CD4-positive, alpha-beta T cell treated with Interleukin-15 for 4 hours (primary cell): ENCODE measurements at places on chromosomes 1 and 21.

GRCh38 chr1:147409886-147410285 is 131.4 kb upstream of the BCL9 start:
- DNase-seq: no peak

DNA sequence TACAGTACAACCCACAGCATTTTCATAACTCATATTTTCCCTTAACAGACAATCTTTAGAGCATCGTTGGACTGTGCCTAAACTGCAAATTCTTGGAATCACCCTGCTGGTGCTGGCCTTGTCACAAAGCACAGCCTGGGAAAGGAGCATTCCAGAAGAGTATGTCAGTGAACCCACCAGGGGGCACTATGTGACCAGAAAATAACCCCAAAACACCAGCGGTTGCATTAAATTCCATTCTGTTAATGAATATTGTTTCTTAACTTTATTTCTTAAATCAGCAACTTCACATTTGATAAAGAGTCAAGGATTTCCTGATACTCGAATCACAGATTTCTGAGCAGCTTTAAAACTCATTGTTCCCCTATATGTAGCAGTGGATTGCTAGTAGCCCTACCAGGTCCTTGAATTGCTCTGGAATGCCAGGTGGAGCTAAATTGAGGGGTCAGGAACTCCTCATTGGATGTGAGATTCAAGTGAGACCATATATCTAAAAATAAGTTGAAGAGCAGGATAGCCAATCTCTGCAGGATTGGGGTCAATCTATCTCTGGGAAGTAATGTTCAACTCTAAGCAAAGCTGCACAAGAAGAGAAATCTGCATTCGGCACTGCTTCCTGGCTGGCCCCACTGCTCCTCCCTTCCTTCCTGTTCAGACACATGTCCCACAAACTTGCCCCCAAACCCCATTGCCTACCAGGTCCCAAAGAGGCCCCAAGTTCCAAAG is 12.7 kb upstream of the RAB4A start:
- peak; percentile 72 for DNase-seq

DNA sequence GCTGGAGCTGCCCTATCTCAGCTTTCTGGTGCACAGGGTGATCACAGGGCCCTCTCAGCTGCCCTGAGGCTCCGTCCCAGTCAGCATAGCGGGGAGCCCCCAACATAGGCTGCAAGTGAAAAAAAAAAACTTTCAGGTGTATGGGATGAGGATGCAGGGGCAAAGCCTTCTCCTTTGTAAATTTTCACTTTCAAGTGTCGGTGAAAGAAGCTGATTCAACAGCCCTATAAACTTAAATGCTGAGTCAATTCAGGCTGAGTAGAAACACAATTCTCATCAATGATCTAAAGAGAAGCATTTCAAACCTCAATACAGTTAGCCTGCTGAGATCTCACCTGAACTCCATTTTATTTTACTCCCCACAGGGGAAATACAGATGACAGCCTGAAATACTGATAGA is 171.2 kb downstream of the SEC16B start:
- no peak for DNase-seq

DNA sequence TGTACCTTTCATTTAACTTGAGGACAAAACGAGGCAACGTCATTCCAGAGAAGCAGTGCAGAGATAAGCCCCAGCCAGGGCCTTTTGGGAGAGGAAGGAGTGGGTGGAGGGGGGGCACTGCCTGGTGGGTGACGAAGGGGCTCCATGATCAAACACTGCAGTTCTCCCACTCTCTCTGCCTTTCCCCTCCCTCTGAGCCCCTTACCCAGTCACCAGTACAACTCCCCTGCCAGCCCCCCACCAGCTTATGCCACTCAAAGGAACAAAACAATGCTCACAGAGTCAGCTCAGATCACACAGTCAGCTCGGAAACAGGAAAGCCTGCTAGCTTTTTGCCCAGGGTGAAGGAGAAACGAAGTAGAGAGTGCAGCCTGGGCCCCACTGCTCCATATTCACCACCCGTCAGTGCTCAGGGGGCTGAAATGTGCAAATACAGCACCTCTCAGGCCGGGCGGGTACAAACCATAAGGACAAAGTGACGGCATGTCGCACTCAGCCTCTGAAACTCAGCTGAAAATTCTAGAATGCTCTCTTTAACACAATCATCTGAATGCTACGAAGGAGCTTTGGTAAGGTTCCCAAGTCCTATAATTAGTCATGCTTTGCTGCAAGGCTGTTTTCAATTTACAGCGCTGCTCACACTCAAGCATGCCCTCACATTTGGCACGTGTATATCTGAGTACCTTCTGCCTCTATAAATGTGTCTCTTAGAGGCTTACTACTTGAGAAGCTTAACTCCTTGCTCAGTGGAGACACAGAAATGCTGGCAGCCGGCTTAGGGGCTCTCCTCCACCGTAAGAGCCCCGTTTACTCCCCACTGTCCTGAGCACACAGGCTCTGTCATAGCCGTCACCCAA is 65.8 kb upstream of the RAB4A start:
- DNase-seq: no peak

DNA sequence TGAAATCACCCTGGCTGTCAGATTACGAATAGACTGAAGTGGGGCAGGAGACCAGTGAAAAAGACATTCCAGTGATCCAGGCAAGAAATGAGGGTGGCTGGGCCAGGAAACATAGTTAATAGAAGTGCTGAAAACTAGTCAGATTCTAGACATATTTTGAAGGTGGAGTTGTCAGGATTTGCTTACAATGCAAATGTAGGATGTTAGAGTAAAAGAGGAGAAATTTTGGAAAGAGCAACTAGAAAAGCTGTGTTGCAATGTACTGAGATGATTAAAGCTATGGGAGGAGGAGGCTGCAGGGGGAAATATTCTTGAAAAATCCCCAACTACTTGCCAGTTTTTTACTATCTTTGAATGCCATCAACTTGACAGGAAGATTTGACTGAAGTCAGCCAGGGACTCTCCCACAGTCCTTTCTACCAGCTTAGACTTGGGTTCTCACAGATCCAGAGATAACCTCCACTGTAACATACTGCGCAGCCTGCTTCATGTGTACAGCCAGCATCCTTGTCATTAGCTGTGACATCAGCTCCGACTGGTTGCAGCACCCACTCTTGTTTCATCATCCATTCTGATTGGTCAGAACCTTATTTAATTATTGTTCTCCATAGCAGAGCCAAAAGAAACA is 109.7 kb downstream of the TSEN15 start:
- no peak for DNase-seq

GRCh38 chr1:160075836-160076235 is 5.5 kb upstream of the KCNJ9 start:
- no peak for DNase-seq

GRCh38 chr1:151324390-151324930 is 2.8 kb downstream of the PI4KB start:
- DNase-seq: no peak

GRCh38 chr1:7623842-7624241 is 147.3 kb upstream of the VAMP3 start:
- no peak for DNase-seq

- DNase-seq: no peak
Measured at GRCh38 chr1:111597426-111597825, 22.2 kb upstream of the RAP1A start.

DNA sequence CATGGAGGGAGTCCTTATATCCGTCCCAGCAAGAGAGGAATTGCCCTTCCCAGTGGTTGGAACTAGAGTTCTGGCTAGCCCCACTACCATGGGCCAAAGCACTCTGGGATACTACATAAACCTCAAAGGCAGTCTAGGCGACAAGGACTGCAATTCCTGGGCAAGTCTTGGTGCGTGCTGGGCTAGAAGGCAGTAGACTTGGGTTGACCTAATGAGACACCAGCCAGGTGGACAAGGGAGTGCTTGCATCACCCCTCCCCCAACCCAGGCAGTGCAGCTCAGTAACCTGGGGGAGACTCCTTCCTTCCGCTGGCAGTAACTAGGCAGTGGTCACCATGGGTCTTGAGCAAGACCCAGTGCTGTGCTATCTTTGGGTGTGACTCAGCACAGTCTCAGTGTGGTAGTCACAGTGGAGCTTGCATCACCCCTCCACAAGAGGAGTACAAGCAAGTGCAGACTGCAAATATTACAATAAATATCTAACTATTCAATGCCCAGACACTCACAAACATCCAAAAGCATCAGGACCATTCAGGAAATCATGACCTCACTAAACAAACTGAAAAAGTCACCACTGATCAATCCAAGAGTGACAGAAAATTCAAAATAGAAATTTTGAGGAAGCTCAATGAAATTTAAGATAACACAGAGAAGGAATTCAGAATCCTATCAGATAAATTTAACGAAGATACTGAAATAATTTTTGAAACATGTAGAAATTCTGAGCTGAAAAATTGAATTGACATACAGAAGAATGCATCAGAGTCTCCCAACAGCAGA is 84.7 kb upstream of the LYPLAL1 start:
- DNase-seq: no peak

DNA sequence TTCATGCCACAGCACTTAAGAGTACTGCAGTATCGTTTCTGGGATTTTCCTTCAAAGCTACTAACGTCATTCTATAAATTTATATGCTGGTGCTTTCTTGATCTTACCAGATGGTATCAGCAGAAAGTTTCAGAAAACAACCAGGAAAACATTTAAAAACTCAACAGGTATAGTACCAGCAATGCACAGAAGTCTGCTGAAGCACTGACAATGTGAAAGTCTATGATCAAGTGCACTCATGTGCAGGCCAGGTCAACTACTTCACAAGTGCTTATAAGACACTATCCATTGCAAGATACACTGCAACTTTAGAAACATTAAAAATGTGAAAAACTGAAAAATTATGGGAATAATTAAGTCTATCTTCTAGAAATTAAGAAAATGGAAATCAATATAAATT is 34.7 kb downstream of the LYST start:
- no peak for DNase-seq

- no peak for DNase-seq
Measured at GRCh38 chr1:165423136-165423535, 21.8 kb downstream of the RXRG start.

GRCh38 chr1:154896771-154897286 is 26.7 kb upstream of the KCNN3 start:
- DNase-seq: no peak

- peak; percentile 79 for DNase-seq
Measured at GRCh38 chr1:41898191-41898713, 20.5 kb downstream of the HIVEP3 start.

DNA sequence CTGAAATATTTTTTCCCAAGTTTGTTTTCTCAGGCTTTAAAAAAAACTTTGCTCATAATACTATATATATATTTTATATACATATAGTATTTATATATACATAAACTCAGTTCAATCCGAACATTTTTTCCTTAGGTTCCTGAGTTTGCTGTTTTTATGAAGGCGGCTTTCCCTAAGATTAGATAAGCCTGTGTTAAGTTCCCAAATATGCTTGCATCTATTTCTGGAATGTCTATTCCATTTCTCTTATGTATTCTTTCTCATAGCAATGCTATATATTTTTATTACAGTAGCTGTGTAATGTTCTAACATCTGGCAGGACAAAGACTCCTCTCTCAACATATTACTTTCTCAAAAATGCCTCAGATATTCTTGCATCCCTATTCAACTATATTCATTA is 45.9 kb downstream of the ADSS2 start:
- DNase-seq: no peak

DNA sequence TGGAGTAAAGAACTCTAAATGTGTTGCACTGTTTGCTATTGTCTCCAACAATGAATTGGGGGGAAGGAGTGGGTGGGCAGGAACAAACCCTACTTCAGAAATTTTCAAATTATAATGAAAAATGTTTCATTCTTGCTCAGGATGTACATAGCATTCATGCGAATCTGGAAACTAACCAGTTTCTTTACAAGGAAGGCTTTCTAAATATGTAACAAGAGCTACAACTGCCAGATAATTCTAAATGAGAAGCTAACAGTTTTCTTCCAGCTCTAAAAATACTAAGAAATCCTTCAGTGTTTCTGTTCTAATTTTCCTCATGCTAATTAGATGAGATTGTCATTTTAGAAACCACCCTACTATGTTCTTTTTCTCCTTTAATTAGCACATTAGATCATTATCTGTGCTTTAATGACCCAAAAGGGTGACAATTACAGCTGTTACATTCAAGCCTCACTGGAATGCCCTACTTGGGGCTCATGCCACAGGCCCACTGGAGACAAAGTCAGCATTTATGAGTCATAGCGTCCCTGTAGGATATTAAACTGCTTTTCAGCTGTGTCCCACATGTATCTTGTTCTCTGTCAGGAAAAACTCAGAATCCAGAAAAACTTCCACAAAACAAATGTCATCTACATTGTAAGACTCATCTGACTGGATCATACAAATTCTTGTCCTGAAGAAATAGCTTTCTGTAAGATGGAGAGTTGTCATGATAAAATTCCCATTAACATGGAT is 804.6 kb upstream of the CXADR start:
- no peak for DNase-seq

DNA sequence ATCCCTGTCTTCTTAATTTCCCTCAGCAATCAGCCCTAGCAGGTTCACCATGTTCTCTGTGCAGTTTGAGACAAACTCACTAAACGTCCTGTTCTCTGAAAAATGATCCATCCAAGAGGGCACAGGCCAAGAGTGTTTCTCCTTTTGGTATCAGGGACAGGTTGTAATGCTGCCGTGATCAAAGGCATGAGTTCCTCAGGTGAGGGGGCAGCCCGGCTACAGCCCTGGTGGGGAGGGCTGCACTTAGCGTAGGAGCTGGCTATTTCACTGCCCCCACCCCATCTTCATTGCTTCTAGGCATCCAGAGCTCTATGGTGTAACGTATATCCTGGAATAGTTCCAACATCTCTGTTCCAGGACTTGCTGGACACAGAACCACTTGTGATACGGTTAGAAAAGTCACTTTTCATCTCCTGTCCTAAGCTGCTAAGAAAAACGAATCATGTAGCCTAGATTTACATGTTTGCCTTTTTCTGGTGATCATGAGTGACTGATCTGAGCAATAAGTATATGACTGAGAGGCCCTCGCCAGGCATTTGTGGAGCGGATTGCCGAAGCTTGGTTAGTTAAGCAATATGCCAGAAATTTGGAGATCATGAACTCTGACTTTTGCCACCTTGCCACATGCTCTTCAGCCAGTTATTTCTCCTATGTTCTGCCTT is 41.1 kb upstream of the SRP9 start:
- no peak for DNase-seq

DNA sequence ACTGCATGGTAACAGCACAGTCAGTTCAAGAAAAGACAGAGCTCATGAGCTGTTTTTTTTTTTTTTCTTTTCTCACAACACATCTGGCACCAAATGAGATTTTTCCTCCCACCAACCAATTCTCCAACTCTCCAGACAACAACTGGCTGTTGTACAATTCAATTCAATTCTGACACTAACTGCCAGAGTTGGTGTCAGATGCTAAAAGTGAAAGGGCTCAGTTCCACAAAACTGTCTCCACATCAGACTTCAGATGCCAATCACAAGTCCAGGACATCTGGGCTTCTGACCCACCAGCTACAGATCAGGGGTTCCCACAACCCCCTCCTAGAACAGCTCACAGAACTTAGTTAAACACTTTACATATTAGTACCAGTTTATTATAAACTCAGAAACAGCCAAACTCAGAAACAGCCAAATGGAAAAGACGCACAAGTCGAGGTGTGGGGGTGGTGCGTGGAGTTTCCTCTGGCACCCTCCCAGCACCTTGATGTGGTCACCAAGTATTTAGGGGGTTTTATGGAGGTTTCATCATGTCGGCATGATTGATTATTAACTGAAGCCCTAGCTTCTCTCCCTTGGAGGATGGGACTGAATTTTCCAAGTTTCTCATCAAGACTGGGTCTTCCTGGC is 39.2 kb upstream of the LRRC8D start:
- peak; percentile 41 for DNase-seq
